ENCODE measurements at places on chromosomes 13 and 19.
A peak's percentile ranks its signal among the peaks of the same experiment; 100 is the strongest.

- DNase-seq, result no peak
These were observed 484.5 kb downstream of the COG6 start for GRCh38 chr13:40139896-40140520.

GRCh38 chr13:112984501-112984900 is 15.5 kb downstream of the MCF2L start:
- DNase-seq, result no peak

DNA sequence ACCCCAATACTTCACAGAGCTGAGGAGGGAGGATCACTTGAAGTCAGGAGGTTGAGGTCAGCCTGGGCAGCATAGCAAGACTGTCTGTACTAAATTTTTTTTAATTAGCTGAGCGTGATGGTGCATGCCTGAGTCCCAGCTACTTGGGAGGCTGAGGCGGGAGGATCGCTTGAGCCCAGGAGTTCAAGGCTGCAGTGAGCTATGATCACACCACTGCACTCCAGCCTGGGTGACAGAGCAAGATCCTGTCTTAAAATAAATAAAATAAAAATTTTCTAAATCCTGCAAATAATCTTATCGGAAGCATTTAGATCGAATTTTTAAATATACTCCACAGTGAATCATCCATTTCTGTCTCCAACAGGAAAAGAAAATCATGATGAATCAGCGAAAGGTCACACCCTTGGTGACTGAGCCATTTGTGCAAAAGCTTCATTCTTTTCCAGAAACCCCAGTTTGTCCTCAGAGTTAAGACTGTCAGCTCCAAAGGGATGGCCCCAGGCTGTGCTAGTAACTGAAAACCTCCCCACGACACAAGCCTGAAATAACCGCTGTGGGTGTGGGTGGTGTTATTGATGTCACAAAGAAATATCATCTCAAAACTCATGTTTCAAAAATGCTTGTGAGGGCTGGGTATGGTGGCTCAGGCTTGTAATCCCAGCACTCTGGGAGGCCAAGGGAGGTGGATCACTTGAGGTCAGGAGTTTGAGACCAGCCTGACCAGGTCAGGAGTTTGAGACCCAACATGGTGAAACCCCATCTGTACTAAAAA is 167.6 kb downstream of the PTPRS start:
- peak; percentile 98 for DNase-seq

DNA sequence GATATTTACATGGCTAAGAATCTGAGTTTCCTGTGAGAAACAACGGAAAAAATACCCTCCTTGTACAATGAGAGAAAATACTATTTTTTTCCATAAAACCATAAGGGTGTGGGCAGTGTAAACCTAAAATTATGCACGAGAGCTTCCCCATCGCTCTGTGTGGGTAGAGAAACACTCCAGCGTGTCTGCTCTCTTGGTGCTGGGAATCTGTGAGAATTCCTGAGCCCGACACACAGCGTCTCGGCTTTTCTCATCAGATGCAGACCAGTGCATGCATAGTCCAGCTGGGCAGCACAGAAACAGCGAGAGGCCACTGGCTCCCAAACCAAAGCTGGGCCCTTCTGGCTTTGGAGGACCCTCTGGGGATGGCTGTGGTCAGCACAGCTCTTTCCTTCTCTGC is 12.0 kb downstream of the PLPP2 start:
- no peak for DNase-seq

DNA sequence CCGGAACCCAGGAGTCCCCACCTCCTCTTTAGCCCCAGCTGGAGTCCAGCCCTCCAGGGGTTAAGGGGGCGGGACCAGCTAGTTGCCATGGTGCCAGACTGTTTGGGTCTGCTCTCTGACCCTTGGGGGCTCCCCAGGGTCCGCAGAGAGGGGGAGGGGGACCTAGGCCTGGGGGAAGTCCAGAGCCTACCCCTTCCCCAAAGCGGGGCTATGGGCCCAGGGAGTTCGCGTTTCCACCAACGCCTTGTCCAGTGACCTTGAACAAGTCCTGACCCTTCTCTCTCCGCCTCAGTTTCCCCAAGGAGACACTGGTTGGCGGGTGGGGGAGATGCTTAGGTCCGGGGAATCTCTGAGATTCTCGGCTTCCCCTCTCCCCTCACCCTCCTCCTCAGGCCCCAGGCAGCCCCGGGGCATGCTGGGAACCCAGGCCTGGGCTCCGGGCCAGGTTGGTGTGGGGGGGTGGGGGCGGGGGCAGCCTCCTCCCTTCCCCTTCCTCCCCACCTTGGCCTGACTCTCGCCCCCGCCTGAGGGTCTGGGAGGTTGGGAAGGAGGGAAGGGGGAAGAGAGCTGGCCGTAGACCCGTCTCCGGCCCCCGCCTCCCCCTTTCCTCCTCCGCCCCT is 2.6 kb upstream of the SPACA6 start:
- no peak for DNase-seq

DNA sequence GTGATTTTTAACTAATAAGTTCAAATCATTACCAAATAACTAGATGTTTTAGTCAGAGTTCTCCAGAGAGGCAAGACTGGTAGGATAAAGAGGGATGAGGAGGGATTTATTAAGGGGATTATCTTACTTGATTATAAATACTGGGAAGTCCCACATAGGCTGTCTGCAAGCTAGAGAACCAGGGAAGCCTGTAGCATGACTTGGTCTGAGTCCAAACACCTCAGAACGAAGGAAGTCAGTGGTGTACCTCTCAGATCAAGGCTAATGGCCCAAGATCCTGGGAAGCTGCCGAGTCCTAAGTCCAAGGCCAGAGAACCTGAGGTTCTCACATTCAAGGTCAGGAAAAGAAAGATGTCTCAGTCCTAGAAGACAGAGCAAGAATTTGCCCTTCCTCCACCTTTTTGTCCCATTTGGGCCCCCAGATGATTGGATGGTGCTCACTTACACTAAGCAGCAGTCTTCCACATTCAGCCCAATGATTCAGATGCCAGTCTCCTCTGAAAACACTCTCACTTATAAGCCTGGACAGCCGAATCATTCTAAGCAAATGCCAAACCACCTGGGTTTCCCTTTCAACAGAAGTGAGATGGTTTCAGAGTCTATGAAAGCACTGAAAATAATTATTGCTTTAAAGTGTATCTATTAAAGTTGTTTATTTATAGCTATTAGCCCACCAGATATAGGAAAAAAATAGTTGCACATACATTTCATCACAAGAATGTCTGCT is 1599.2 kb downstream of the OLFM4 start:
- no peak for DNase-seq

GRCh38 chr19:39684267-39684666 is 20.0 kb upstream of the LGALS14 start:
- DNase-seq, result no peak

DNA sequence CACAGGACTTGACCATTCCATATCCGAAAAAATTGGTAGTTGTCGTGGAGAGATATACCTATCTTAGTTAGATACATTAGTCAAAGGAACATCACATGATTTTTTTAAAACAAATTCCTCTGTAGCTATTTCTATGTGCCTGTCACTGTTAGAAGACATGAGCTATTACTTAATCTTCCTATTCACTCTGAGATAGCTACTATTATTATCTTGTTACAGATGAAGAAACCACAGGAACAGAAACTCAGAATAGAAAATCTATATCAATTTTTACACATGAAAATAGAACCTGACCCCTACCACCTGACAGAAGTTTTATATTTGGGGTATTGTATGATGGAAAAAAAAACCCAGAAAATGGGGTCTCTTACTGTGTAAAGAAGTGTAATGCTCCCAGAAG is 68.9 kb upstream of the TDRD3 start:
- DNase-seq, result no peak

DNA sequence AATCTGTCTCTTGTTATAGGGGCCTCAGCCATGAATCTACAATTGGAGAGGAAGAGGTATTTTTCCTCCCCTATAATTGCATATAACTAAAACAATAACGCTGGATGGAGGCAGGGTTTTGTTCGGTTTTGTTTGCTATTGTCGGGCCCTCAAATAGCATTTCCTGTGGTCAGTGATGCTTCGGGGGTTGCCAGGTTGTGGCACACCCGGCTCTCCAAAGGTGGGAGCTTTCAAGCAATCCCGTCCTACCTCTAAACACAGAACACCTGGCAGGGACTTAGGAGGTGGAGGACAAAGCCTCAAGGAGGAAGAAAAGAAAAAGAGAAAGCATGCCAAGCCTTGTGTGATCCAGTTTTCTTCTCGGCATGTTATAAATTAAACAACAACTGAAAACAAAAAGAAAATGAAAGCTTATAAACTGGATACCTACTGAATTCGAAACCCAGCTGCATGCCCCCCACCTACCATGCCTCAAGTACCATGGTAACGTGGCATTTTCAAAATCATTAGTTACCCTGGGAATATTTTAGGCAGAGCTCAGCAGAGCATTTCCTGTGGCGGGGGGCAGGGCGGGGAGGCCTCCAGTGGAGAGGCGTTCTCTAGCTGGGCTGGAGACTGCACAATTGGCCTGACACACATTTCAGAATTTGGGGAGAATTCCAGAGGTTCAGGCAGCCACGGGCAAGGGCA is 213.8 kb downstream of the DCLK1 start:
- DNase-seq, result no peak

GRCh38 chr13:100600915-100601314 is 12.3 kb upstream of the GGACT start:
- DNase-seq, result no peak

- DNase-seq, result no peak
These were observed 18.8 kb upstream of the ZMYM5 start for GRCh38 chr13:19882231-19882630.

DNA sequence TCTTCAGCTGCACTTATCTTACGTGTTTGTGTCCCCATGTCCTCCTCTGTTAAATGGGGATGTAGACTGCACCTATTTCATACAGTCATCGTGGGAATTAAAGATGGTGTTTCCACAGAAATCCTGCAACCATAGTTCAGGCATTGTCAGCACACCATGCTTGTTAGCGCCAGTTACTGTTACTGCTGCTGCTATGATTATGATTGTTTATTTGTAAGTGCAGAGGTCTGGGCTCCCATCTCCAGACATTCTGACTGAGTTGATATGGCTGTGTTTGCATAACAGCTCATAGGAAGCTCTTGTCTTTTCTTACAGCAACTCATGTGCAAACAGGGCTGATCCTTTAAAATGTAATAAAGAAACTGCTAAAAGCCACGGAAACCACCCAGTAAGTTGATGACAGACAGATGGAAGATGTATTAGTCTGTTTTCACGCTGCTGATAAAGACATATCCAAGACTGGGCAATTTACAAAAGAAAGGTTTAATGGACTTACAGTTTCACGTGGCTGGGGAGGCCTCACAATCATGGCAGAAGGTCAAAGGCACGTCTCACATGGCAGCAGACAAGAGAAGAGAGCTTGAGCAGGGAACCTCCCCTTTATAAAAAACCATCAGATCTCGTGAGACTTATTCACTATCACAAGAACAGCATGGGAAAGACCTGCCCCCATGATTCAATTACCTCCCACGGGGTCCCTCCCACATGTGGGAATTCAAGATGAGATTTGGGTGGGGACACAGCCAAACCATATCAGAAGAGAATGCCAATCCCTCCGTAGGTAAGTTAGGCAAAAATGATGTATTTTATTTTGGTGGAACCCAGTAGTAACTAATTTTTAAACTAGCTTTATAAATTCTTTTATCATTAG is 1.6 kb downstream of the ZSCAN5A start:
- no peak for DNase-seq

- DNase-seq, result no peak
These were observed 40.4 kb downstream of the ATP11A start for GRCh38 chr13:112730157-112730671.

- DNase-seq, result no peak
These were observed 144.2 kb upstream of the ZNF91 start for GRCh38 chr19:23539499-23539898.

DNA sequence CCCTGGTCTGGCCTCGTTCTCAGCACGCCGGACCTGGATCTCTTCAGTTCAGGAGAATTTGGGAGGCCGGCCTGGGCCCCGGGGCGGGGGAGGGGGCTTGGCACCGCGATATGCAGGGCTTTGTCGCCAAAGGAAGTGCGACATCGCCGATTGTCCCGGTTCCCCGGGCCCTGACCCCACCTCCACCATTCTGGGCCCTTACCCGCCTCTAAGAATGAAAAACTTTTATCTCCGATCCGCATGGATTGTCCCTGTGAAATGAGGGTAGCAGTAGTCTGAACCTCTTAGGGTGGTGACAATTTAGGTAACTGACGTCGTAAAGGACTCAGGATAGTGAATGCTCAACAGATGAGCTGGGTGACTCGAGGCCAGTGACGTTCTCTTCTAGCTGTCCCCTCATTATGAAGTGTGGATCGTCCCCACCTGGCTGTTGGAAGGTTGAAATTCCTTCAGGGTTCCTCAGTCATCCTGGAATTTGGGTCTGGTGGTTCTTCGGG is 650 bp downstream of the DDA1 start:
- DNase-seq, result no peak

- DNase-seq, result no peak
These were observed 4.6 kb downstream of the IGFL4 start for GRCh38 chr19:46035986-46036743.

DNA sequence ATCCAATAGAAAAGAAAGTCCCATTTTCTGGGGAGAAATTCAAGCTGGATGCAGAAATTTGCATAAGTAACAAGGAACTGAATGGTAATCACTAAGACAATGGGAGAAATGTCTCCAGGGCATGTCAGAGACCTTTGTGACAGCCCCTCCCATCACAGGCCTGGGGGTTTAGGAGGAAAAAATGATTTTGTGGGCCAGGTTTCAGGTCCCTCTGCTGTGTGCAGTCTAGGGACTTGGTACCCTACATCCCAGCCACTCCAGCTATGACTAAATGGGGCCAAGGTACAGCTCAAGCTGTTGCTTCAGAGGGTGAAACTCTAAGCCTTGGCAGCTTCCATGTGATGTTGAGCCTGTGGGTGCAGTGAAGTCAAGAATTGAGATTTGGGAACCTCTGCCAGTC is 695.5 kb upstream of the MIR17HG start:
- no peak for DNase-seq

GRCh38 chr19:38239816-38240215 is 15.8 kb upstream of the DPF1 start:
- DNase-seq, result no peak

GRCh38 chr13:25575562-25575961 is 203.8 kb downstream of the ATP8A2 start:
- no peak for DNase-seq

DNA sequence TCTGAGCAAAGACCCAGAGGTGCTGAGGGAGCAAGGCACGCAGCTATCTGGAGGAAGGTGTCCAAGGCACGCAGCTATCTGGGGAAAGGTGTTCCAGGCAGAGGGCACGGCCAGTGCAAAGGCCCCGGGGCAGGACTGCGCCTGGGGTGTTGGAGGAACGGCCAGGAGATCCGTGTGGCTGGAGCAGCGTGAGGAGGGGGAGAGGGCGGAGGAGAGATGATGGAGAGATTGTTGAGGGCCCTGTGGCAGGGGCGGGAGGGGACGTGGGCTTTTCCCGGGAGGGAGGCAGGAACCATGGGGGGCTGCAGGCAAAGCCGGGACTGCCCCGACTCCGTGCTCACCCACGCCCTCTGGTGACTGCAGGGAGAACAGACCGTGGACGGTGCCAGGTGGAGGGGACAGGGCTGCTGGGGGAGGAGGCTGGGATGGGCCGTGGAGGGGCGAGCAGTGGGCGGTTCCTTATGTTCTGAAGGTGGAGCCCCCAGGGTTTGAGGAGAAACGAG is 13.3 kb upstream of the MISP start:
- no peak for DNase-seq

GRCh38 chr13:113148407-113148806 is 10.0 kb upstream of the PROZ start:
- no peak for DNase-seq

Data from stromal cell of bone marrow (primary cell).